NCI-H1436 (cell line): ENCODE measurements at places on chromosomes 6 and 20.

DNA sequence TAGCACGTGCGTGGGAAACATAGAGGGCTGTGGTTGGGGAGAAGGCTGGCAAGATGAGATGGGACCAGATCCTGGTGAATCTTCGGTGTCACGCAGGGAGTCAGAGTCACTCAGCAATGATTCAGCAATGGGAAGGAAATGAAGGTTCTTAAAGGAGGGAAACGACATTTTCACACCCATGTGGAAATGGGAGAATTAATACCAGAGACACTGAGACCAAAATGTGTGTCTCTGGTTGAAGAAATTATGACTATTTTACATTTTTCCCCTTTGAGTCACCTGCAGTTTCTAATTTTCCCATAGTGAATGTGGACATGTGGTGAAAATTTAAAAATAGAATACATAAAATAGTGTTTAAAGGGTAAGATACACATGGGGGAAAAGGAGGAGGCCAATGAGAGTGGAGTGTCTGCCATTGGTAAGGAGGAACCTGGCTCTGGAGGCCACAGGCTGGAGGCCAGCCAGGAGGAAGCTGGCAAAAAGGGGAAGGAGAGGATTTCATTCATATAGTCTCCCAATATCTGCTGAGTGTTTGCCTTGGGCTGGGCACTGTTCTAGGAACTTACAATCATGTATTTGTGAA, 17.5 kb downstream of the NRN1 start:
- no peak for DNase-seq

- no peak for DNase-seq
Measured at GRCh38 chr6:44415873-44416502, 28.5 kb downstream of the CDC5L start.

DNA sequence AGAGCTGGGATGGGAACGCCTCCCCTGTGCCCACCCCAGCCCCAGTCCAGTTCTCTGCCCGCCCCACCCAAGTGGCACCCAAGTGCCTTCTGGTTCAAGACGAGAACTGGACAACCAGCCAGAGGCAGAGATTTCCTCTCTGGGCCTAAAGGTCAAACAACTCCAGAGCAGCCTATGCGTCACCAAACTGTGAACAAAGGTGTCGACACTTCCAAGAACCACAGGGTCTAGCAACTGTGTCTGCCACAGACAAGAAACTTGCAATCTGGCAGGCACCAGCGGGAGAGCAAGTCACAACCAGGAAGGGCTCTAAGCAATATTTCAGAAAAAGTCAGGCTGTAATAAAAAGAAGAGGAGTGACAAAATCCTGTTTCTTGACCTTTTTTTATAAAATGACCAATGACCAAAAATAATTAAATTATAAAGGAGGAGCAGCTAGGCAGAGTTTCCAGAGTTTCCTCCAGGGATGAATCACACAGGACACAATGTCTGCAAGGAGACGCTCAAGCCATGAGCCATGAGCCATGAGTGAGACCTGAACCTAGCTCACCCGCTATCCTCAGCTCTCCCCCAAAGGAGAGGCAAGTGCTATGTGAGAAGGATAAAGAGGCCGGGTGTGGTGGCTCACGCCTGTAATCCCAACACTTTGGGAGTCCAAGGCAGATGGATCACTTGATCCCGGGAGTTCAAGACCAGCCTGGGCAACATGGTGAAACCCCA, 11.1 kb downstream of the EDEM2 start:
- no peak for DNase-seq

GRCh38 chr6:934686-935085, 241.7 kb upstream of the EXOC2 start:
- DNase-seq = no peak

DNA sequence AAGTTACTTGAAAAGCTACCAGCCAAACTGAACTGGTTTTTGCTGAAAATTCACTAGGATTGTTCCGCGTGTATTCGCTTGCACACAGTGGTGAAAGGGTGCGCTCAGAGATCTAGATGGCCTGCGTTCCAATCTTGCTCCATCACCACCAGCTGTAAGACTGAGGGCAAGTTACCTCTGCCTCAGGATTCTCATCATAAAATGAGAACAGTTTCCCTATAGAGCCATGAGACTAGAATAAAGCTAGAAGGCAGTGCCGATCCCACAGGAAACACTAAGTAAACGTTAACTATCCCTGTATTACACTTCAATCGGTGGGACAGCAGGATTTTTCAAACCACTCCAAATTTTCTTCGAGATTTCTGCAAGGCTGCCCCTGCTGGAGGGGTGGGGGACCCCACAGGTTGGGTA, 838 bp downstream of the AHCY start:
- no peak for DNase-seq

DNA sequence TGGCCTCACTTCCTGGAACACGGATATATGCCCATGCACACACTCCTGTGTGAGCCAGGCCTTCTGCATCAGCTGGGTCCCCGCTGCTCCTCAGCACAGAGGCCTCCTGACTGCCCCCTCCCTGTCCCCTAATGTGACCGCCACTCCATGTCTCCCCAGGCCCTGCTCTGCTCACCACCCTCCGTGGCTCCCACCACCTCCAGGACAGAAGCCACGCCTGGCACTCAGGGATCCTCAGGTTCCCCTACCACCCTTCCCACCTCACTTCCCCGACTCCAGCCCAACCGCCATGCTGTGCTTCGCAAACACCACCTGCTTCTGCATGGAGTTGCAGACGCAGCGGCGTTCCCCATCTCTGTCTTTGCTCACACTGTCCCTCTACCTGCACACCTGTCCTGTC, 4.3 kb upstream of the SRC start:
- DNase-seq = no peak

DNA sequence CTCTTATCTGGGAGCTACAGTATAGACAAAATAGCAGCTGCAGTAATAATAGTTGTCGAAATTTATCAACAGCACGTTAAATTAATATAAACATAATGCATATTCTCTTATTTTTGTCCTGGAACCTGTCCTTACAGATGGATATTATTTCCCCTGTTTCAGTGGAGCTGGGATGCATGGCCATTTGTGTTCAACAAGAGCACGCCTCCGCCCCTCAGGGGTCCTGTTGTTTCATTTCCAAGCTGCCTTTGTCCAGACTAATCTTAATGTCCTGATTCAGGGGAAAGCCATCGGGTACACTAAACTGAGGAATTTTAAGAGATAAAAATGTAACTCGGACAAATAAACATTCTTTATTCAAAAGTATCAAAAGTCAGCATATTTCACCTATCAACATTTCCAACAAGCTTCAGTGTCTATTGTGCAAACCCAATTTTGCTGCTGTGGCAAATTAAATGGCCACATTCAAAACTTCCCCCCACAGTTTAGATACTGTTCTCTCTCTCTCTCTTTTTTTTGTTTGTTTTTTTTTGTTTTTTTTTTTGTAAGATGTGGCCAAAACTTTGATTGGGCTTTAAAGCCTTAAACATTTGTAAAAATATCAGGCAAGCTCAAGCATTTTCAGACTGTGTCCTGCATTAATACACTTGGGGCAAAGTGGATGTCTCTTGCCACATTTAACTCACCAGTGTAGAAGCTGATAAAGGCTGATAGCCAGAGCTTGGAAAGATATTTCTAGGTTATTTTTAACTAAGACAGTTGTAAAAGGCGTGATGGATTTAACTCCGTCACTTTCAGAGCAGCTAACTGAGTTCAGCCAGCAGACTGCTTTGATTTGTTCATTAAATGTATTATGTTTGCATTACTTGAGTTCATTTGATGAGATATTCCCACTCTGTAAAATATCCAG, 112.5 kb upstream of the QKI start:
- no peak for DNase-seq

- DNase-seq = no peak
Measured at GRCh38 chr20:40008177-40008576, 680.9 kb downstream of the MAFB start.
